ENCODE measurements at places on chromosomes 6 and 20. TPM values are rescaled to one million over a fixed set of nuclear protein-coding genes. Genes with fewer than 3 reads are reported as not detected.

FOXA2 gene
- not detected for total RNA-seq

SLC12A5 gene
- total RNA-seq = not detected

COL19A1 gene
- not detected for total RNA-seq

GRCh38 chr6:63635215-63635587 lies 401 bp upstream of the PHF3 start:
- no peak for DNase-seq
- no peaks in the 10 kb centered on the region for H3K36me3 ChIP-seq
- H3K27me3 ChIP-seq = peaks cover 16% of the 10 kb centered on the region
- H3K27ac ChIP-seq = no peak overlapping the region
- H3K4me1 ChIP-seq = peaks cover 37% of the 10 kb centered on the region

- peak overlapping the region; percentile 81 for H3K27ac ChIP-seq
- H3K4me1 ChIP-seq = peaks cover 60% of the 10 kb centered on the region
- no peaks in the 10 kb centered on the region for H3K27me3 ChIP-seq
Measured at GRCh38 chr6:17972978-17973622, 14.3 kb downstream of the KIF13A start.

DNA sequence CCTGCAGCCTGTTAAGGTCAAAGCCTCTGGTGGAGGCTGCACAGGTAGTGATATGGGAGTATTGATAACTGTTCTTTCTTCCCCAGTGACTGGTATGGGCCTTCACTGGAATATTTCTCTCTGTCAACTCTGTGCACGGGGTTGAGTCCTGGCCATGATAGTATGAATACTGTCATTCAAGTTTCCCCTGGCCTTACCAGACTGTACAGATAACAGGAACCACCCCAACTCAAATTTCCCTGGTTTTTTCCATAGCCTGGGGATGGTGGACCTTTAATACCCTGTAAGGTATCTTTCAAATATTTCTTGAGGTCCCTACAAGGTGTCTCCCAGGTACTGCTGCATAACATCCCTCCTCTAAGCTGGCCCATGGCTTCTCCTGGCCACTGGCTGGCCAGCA lies 51.4 kb upstream of the TNFAIP3 start:
- H3K4me1 ChIP-seq = peaks cover 11% of the 10 kb centered on the region
- no peaks in the 10 kb centered on the region for H3K36me3 ChIP-seq
- no peak overlapping the region for H3K27ac ChIP-seq
- peaks cover 2% of the 10 kb centered on the region for H3K27me3 ChIP-seq
- no peak overlapping the region for H3K4me3 ChIP-seq

DNA sequence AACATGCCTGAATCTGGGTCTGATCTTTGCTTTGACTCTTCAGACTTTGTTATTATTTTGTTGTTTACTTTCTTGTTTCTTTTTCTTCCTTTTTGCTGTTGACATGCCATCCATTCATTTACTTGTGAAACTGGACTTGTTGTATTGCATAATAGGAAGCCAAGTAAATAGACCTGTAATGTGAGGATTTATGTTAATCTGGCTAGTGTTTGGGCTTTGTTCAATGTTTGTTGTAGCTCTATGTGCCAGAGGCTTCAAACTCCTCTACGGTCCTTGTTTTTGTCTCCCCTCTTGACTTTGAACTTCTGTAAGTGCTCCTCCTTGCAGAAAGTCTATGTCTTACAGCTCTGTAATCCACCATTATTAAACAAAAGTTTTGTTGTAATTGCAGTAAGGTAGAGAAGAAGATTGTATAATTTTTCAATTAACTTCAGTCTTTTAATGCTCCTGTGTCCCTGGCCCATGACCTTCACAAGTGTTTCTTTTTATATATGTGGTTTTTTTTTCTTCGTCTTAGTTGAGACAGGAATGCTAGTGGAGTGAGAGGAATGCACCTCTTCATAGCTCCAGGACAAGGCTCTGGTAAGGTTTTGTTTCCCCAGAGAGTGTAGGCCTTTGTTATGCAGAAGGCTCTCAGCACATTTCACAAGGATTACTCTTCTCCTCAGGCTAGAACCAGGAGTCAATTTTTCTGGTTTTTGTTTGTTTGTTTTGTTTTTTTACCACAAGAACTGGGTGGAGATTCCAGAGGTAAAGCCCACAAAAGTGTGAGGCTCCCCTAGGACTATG lies 1061.8 kb upstream of the CITED2 start:
- peak overlapping the region; percentile 22 for H3K4me3 ChIP-seq
- H3K27ac ChIP-seq = peak overlapping the region; percentile 86
- H3K27me3 ChIP-seq = no peaks in the 10 kb centered on the region
- H3K4me1 ChIP-seq = peaks cover 68% of the 10 kb centered on the region

DNA sequence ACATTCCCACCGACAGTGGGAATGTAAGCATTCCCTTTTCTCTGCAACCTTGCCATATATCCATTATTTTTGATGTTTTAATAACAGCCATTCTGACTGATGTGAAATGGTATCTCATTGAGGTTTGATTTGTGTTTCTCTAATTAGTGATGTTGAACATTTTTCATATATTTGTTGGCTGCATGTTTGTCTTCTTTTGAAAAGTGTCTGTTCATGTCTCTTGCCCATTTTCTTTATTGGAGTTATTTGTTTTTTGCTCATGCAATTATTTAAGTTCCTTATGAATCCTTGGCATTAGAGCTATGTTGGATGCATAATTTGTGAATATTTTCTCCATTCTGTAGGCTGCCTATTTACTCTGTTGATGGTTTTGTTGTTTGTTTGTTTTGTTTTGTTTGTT lies 18.0 kb upstream of the ABT1 start:
- H3K36me3 ChIP-seq = no peaks in the 10 kb centered on the region
- peaks cover 10% of the 10 kb centered on the region for H3K27me3 ChIP-seq
- H3K4me1 ChIP-seq = peaks cover 23% of the 10 kb centered on the region
- H3K4me3 ChIP-seq = no peak overlapping the region

DNA sequence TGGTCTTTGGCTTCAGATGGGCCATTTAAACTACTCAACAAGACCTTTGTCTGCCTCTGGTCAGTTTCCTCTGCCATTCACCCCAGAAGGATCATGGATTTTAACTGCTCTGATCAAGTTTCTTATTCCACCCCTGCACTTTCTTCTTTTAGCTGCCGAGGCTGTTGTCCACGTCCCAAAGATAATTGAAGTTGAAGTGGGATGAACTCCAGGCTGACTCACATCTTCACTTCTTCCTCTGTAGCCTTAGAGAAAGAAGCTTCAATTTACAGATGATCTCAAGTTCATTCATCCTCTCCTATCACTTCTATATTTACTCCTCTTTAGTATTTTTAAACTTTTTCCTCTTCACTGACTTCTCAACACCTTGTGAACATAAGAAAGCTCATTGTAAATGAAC lies 651.6 kb downstream of the UTRN start:
- H3K27me3 ChIP-seq = 0 out of 2 replicates have a peak, but pooled peaks cover 2% of the 10 kb centered on the region
- peak; percentile 25 for DNase-seq
- H3K27ac ChIP-seq = no peak overlapping the region
- peaks cover 14% of the 10 kb centered on the region for H3K4me1 ChIP-seq
- no peak overlapping the region for H3K4me3 ChIP-seq

GRCh38 chr20:13469262-13469661 lies 169.5 kb downstream of the TASP1 start:
- H3K27me3 ChIP-seq = no peaks in the 10 kb centered on the region
- peaks cover 13% of the 10 kb centered on the region for H3K36me3 ChIP-seq
- H3K4me3 ChIP-seq = no peak overlapping the region
- peaks cover 8% of the 10 kb centered on the region for H3K4me1 ChIP-seq
- no peak for DNase-seq
- no peak overlapping the region for H3K27ac ChIP-seq

GRCh38 chr6:129475477-129476247 lies 234.3 kb downstream of the ARHGAP18 start:
- peaks cover 8% of the 10 kb centered on the region for H3K36me3 ChIP-seq
- no peaks in the 10 kb centered on the region for H3K27me3 ChIP-seq
- H3K27ac ChIP-seq = no peak overlapping the region
- no peak overlapping the region for H3K4me3 ChIP-seq

GRCh38 chr6:101747160-101747559 lies 353.7 kb downstream of the GRIK2 start:
- H3K4me1 ChIP-seq = no peaks in the 10 kb centered on the region
- DNase-seq = no peak
- no peaks in the 10 kb centered on the region for H3K36me3 ChIP-seq
- no peaks in the 10 kb centered on the region for H3K27me3 ChIP-seq
- no peak overlapping the region for H3K4me3 ChIP-seq

DNA sequence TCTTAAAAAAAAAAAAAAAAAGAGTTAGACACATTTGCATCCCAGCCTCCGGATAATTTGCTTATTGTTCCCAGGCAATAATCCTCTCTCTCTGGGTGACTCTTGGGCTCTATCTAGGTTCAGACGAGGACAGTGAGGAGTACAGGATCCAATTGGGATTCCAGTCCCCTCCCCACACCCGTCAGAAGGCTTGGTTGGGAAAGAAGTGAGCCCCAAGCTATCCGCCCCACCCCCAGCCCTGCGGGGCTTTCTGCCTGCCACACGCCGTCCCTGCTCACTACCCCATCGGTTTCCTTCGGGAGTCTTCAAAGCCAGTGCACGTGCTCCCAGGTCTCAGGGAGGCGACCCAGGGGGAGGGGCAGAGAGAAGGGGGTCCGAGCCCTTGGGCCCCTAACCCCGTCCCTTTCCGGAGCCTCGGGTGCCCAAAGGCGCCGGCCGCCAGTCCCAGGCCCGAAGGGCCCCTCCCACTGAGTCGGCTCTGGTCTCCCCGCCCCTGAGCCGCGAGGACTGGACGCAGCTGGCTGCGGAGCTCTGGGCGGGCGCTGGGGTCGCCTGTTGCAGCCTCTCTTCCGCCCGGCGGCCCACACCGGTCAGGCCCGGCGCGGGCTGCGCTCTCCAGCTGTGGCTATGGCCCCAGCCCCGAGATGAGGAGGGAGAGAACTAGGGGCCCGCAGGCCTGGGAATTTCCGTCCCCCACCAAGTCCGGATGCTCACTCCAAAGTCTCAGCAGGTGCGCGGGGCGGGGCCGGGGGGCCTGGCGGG lies 2.5 kb downstream of the MYMX start:
- H3K4me1 ChIP-seq = peaks cover 33% of the 10 kb centered on the region
- peaks cover 2% of the 10 kb centered on the region for H3K27me3 ChIP-seq
- no peak for DNase-seq
- no peak overlapping the region for H3K27ac ChIP-seq
- peak overlapping the region; percentile 80 for H3K4me3 ChIP-seq

Data from HFFc6 (cell line).